ENCODE measurements at places on chromosomes 7 and 10. TPM values are rescaled to one million over a fixed set of nuclear protein-coding genes. Genes with fewer than 3 reads are reported as not detected.

DNAJB9 gene
- 12.6 TPM for total RNA-seq

TAS2R41 gene
- total RNA-seq = not detected

ZNF853 gene
- 1.2 TPM for total RNA-seq

AKR1B1 gene
- 97.8 TPM for total RNA-seq

TMEM196 gene
- total RNA-seq = not detected

BMPER gene
- total RNA-seq = not detected

JCAD gene
- total RNA-seq = not detected

LLCFC1 gene
- not detected for total RNA-seq

JAKMIP3 gene
- total RNA-seq = 0.95 TPM

- DNase-seq = no peak
Observed at GRCh38 chr7:104198673-104199278, 9.0 kb downstream of the ORC5 start.

DNA sequence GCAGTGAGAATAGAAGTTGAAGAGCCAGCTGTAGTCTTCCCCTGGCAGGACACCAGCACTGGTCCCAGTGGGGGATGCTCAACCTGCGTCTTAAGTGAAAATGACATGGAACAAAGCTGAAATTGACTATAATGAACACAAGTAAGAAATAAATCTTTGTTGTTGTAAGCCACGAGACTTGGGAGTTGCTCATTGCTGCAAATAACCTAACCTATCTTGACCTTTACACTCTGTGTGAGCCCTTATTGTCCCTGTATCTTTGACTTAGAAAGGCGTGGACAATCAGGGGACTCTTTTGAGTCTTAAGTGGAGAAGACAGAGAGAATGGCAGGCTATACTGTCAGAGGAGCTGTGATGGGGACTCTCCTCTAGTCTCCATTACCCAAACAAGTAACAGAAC, 16.9 kb downstream of the ZC3HAV1L start:
- no peak for DNase-seq

- no peak for DNase-seq
Observed at GRCh38 chr7:147053746-147054145, 937.1 kb downstream of the CNTNAP2 start.

- DNase-seq = peak; percentile 52
Observed at GRCh38 chr10:1938317-1938716, 201.0 kb upstream of the ADARB2 start.

DNA sequence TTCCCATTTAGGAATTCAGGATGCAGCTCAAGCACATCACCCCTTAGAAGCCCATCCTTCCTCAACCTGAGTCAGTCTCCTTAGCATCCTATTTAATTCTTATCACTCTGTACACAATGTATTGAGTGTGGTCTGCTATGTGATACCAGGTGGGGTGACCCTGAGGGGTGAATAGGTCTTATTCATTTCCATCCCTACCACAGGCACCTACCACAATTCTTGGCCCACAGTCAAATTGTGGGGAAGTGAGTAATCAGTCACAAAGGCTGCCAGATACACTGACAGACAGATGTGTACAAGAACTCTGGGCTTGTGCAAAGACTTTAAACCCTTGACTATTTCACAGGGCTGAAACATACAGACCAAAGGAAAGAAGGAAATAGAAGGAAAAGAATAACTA, 560.5 kb downstream of the PARD3 start:
- peak; percentile 34 for DNase-seq

DNA sequence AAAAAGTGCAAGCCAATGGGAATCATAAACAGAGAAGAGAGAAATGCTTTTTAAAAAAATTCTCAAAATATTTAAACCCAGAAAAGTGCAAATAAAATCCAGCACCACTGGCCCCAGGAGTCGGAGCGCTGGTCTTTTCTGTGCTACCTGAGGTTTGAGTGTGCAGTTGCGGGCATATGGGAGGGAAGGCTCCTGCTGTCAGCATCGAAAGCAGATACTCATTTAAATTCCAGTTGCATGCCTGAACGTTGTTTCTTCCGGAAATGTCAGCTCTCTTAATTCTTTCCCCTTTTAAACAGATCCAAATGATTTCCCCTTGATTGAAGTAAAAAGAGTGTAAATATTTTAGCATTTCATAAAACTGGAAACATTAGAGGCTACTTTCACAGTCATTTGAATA, 240.5 kb upstream of the GPR26 start:
- DNase-seq = no peak

DNA sequence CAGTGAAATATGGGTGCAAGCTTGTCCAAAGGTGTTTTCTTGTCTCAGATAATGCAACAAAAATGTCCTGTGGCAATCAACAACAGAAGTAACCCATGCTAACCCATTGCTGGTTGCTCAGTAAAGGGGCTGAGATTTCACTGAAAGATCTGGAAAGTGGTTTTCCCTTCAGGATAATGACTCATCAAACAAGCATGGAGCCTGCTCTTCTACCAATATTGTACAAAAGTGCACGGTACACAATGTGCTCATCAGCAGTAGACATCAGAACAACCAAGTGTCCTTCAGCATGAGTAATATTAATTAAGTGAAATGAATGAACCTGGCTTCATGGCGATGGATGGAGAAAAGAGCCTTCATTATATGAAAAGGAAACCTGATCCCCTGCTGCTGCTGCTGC, 287.1 kb upstream of the NEBL start:
- no peak for DNase-seq

- no peak for DNase-seq
Observed at GRCh38 chr10:125034675-125035074, 92.8 kb downstream of the ZRANB1 start.

- DNase-seq = no peak
Observed at GRCh38 chr10:2173327-2173726, 436.0 kb upstream of the ADARB2 start.

DNA sequence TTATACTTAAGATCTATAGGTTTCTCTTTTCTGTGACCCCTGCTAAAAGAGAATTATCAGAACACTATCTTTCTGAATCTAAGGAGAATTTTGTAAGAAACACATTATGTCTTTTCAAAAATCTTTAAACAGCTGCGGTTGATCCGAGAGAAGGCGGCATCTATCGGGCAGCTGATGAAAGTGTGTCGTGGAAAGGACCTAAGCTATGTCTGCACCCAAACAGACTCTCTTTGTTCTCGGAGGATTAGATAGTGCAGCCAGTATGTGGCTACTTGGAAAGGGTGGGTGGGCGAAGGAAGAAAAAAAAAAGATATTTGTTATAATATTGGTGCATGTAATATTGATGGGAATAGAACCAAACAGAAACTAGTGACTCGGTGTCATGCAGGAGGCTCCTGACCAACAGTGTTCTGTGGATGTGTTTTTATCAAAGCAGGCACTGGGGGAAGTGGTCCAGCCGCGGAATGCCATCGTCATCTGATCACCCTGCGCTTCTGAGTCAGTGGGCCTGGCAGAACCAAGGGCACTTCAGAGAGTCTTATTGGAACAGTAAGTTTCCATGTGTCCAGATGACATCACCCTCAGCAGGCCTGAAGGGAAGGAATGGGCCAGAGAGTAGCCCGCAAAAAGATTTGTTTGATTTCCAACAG, 509.7 kb upstream of the AKR1E2 start:
- no peak for DNase-seq

DNA sequence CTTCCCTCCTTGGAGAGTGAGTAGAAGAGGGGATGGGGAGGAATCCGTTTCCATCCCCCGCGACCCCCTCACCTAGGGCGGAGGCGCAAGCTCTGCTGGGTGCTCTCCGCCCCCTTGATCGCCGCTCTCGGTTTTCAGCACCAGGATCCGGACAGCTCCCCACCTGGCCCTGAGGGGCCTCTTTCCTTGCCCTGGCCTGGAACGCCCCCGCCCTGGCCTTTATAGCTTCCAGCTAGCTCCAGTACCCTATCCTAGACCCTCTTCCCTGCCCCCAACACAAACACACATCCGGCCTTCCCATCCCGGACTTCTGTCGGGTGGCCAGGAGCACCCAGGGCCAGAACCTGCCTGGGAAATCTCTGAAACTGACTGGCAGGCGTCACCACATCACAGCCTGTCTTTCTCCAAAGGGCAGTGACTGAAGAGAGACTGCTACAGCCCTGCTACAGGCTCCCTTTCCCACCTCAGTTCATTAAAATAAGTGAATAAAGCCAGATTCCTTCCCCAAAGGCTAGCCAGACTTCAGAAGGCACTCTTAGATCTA, 72.3 kb upstream of the LEP start:
- DNase-seq = peak; percentile 38

DNA sequence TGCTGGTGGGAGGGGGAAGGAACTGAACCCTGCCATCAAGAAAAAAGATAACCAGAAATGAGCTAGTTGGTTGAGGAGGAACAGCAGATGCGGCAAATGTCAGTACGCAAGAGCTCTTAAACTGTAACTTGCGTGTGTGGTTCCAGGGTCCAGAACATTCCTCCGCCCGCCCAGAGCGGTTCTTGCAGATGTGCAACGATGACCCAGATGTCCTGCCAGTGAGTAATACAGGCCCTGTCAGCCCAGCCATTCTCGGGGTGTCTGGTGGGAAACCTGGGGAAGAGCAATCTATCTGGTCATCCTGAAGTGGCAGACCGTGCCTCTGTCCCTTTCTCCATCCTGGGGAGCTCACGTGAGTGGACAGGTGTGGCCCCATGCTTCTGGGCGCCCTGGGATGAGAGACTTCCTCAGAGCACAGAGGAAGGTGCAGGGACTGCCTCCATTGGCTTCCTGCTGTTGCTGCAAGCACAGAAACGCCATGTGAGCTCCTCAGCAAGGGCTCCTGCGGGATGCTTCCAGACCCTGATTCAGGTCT, 50.5 kb upstream of the ZMIZ2 start:
- no peak for DNase-seq

DNA sequence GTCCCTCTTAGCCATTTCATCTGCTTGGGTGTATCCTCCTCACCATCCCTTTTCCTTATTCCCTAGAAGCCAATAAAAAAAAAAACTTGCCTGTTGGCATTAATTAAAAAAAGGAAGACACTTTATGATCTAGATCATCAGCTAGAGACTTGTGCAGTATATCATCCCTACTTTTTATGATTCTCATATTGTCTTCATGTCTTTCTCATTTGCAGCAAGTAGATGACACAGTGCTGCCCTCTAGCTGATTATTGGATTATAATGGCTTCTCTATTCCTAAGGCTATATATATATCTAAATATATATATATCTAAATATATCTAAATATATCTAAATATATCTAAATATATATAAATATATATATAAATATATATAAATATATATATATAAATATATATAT, 272.4 kb upstream of the LRGUK start:
- no peak for DNase-seq

DNA sequence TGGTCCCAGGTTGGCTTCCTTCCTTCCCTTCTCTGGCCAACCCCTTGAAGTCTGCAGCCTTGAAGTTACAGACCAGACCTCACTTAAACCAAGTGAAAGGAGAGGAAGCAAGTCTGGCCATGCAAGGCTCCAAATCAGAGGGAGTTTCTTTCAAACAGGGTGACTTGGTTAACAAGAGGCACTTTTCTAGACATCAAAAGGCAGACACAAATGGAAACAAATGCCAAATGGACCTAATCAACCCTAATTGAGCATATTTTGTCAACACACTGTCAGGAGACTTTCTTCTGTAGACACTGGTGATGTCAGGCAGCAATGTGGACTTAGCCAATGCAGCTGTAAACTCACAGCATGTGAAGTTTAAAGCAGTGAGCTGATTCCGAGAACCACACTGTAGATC, 282.7 kb upstream of the FZD8 start:
- no peak for DNase-seq

GRCh38 chr10:18261063-18261610, 120.9 kb downstream of the CACNB2 start:
- DNase-seq = no peak

DNA sequence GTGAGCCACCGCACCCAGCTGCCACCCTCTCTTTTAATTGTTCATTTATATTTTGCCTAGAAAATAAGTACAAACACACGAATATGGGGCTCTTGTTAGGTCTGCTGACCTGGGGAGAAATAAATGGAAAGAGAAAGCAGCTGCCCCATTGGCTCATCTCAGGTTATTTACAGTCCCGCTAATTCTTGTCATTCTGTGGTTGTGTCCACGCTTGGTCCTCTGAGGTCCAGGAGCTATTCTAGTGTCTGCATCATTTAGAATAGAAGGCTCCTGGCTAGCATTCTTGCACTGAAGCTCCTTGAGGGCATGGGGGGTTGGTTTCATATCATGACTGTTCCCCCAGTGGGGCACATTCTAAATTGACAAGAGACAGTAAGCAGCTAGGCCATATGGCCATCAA, 128.5 kb downstream of the TACC2 start:
- DNase-seq = no peak

All from activated CD4-positive, alpha-beta memory T cell treated with anti-CD3 and anti-CD28 coated beads for 36 hours (primary cell).